ENCODE measurements at places on chromosomes 5 and 9.

DNA sequence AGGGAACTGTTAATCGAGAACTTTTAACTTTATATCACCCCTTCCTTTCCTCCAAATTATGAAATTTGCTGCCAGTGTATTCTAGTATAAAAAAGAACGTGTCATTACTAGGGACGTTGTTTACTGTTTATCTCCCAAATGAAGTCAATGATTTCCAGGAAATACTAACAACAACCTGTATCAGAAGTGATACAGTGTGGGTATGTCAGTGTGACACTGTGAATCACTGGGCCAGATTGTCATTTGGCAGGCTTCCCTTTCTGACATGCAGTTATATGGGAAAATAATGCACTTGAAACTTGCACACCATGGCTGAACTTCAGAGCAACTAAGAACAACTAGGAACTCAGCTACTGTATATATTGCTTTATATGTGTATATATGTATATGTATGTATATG lies 12.6 kb downstream of the ZNF462 start:
- no peak for DNase-seq

GRCh38 chr5:14017904-14018303 lies 73.4 kb upstream of the DNAH5 start:
- DNase-seq, result no peak

DNA sequence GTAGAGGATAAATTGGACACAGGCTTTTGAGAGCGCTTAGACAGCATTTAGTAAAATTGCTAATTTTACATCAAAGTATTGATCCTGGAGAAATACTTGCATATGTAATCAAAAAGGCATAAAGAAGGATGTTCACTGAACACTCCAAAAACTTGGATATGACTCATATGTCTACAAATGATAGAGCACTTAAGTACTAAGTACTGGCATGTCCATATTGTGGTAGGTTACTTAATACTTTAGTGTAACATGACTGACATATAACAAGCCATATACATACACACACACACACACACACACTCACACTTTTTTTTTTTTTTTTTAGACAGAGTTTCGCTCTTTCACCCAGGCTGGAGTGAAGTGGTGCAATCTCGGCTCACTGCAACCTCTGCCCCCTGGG lies 361.9 kb downstream of the ARHGEF28 start:
- DNase-seq, result no peak

DNA sequence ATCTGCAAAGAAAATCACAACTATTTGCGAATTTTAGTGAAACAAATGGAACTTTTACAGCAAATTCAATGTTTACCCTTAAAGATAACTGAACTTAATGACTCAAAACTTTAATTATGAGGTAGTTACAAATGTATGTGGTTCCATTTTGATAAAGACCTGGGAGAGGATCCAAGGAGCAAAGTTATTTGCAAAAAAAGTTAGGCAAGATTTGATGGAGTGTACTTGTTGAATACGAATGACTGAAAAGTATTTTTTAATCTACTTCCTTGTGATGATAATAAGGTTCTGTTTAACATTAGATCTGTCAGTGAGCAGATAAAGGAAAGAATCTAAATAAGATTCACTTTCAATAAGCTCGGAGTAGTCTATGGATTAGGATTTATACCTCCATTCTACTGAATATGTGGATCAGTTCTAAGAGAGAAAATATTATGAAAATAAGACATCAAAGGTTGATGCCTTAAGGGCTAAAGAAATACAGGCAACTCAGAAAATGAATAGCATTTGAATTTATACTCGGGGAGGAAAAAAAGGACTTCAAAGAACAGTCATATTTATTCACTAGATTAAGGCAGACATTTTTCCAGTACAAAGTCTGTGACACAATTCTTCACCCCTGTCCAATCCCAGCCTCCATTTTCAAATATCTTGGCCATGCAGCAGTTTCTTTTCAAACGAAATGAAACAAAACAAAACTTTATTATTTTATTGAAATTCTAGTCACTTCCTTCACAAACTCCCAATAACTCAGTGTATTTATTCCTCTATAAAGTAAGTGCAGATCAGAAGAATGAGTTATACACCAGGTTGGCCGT lies 199.8 kb downstream of the PDE4D start:
- DNase-seq, result no peak

- no peak for DNase-seq
Observed at GRCh38 chr9:112258106-112258505, 75.3 kb downstream of the PTBP3 start.

- no peak for DNase-seq
Observed at GRCh38 chr5:73859696-73860095, 233.7 kb downstream of the ARHGEF28 start.

DNA sequence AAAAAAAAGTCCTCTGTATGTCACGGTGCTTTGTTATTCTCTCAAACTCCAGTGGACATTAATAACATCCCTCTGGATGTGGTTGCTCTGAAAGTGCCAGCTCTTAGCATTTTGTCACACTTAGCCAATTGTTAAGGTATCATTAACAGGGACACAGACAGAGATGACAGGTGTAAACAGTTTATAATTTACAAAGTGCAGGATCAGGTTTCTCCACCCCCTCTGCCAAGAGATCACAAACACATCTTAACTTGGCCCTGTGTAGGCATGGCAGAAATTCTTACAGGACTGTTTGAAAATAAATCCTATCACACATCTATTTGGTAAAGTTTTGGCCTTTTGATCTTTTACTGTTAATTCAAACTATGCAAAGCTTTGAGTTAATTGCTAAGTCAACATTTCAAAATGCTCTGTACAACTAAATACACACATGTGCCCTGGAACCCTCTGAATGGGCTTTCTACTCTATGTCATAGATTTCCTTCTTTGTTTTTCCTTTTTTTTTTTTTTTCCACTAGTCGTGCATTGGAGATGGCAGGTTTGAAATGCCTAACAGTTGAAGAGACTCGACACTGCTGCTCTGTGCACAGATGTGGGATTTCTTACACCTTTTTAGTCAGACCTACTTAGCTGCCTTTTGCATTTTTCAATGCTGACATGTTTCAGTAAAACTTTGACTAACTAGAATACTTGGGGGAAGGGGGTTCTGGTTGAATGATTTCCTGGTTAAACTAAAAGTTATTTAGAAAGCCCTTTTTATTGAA lies 41.7 kb downstream of the SEMA6A start:
- DNase-seq, result no peak

GRCh38 chr5:139117342-139117884 lies 80.8 kb downstream of the SIL1 start:
- DNase-seq, result no peak

DNA sequence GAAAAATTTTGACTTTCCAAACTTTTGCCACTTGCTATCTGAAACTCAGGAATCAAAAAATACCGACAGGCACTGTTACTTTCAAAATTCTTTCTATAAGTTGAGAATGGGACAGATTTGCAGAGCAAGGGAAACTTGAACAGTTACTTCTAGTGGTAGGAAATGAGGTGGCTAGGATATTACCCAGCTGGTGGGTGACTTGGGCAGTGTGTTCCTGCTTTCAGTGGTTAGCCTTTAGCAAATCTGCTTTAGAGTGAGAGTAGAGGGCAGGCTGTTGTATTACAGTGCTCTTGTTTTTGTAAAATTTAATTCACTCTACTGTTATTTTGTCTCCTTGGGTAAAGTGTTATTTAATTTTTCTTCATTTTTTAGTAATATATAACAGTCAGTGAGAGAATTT lies 40.2 kb upstream of the ROPN1L start:
- DNase-seq, result no peak

- DNase-seq, result no peak
Observed at GRCh38 chr5:78845470-78845869, 139.6 kb downstream of the ARSB start.

DNA sequence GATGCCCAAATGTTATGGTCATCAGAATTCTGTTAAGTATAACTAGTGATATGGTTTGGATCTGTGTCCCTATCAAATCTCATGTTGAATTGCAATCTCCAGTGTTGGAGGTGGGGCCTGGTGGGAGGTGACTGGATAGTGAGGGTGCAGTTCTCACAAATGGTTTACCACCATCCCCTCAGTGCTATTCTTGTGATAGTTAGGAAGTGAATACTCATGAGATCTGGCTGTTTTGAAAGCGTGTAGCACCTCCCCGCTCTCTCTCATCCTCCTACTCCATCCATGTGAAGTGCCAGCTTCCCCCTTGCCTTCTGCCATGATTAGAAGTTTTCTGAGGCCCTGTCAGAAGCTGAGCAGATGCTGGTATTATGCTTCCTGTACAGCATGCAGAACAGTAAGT lies 359.5 kb downstream of the TMEM167A start:
- no peak for DNase-seq

GRCh38 chr9:80796632-80797031 lies 892.7 kb downstream of the TLE1 start:
- DNase-seq, result no peak

GRCh38 chr5:174549254-174549653 lies 175.1 kb upstream of the MSX2 start:
- no peak for DNase-seq

DNA sequence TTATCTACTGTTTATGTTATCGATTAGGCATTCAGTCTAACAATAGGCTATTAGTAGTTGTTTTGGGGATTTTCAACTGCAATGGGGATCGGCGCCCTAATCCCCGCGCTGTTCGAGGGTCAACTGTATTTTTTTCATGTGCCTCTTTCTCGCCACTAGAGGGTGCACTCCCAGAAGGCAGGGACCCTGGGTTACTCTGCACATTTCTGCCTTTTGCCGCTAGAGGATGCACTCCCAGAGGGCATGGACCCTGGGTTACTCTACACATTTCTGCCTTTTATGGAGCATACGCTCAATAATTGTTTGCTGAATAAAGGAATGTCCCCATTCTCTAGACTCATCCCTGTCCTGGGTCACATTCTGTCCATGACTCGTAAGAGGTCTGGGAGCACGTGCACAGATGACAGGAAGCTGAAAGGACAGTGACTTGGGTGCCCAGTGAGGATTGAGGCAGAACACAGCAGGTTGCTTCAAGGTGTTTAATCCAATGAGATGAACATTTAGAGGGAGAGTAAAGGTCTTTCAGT lies 27.9 kb upstream of the RECK start:
- peak; percentile 66 for DNase-seq

Measured in stimulated activated CD4-positive, alpha-beta T cell treated with anti-CD3 and anti-CD28 coated beads, Interleukin-2, amount 100 ng/mL, for 24 hours (primary cell).